ENCODE measurements at places on chromosomes 6 and 20.

DNA sequence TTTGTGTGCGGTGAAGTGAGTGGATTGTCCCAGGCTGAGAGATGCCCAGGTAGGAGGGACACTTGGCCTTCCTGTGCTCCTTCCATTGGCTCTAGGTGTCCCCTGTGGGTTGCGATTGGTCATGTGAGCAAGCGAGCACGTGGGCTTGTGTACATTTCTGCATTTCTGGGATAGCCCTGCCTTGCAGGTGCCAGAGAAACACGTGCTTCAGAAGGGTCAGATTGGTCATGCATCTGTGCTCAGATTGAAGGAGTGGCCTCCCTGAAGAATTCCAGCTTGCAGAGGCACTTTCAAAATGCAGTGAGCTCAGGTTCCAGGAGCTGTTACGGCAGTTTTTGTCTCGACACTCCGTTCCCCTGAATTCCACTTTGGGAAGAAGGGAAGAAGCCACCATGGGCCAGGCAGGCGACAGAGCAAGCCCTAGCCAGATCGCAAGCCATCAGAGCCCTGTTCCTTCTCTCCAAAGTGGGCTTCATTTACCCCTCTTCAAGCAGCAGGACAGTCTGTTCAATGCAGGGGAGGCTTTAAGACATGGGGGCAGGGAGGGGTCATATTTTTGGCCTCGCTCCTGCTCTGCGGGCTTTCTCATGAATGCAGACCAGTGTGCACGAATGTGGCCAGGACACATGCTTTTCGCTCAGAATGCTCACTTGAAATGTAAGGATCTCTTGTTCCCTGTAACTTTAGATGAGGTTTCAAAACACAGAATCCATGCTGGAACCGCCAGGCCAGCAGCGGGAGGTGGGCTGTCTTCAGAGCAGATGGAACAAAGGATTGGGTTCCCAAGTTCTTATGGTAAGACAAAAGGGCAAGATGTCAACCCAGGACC lies 78.6 kb upstream of the AKAP12 start:
- no peak for DNase-seq

DNA sequence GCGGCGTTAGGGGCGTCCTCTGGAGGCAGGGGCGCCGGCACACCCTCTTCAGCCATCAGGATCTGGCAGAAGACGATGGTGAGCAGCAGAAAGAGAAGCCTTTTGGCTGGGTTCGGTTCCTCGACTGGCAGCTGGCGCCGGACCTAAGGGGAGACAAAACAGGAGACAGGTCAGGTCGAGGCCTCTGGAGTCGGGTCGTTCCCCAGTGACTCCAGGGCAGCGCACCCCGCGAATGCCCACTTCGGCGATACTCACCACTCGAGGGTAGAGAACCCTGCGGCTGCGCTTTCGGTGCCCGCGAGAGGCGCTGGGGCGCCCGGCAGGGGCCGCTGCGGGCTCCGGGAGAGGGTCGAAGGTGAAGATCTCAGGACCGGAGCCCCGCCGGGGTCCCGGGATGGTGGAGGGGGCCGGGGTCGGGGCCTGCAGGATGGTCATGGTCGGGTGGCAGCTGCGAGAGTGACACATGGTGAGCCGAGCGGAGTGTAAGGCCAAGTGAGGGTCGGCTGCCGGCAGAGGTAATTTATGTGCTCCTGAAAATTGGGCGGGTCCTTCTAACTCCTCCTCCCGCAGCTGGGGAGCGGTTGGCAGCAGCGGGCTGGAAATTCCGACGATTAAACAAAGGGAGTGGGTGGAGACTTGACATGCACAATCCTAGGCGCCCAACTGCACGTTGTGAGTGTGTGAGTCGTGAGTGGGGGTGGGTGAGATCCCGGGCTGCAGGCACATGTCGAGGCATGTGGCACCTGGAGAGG lies at the start of gene IER3:
IER3 (minus strand) TSS at position 494 of the 752 bp plus-strand sequence; CDS start at position 465, 29 bp downstream.
- no peak for DNase-seq

DNA sequence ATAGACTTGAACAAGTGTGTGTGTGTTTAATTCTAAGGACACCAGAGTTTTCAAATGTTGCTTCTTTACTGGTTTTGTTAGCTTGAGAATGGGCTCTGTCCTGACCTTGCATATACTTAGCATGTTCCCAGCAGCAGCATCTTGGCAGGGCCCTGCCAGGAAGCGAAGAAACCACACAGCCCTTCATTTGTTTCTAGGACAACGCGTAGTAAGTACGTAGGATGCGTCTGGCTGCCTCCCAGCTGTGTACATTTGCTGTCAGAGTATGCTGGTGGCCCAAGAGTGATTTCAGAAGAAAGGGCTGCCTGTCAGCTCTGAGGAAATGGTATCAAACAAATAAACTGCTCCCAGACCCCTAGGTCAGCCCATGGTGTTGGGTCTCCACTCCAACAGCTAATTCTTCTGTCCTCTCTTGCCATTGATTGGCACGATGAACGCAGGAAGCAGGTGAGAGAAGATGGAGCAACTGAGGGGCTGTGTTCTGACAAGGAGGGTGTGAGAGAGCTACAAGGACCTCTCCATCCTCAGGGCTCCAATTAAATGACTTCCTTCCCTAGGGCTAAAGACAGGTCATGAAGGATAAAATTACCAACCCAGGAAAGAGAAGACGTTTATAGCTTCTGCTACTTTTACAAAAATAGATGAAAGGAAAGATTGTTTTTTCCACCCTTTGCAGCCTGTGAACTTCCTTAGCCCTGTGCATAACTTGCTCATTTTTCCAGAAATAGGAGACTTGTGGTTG lies 55.9 kb upstream of the HDDC2 start:
- DNase-seq = no peak

- no peak for DNase-seq
Observed at GRCh38 chr20:6178537-6178936, 55.7 kb upstream of the FERMT1 start.

DNA sequence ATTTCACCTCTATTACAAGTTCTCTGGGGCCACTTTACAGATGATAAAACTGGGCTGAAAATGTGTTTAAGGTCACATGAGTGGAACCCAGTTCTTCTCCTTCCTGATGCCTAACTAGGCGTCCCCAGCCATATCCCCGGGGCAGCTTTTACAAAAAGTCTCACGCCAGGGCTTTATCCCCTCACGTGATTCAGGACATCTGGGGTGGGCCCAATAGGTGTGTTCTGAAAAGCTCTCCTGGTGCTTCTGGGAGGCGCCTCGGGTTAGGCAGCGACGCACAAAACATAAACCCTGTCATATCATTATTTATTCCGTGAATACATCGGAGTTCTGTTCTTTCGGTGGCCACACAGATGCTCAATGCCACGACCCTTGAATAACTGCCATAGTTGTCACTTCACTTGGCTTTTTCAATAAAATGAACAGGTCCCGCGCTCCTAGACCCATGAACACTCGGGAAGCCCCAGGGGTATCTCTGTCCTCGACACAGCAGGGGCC lies 32.1 kb downstream of the SF3B5 start:
- no peak for DNase-seq

DNA sequence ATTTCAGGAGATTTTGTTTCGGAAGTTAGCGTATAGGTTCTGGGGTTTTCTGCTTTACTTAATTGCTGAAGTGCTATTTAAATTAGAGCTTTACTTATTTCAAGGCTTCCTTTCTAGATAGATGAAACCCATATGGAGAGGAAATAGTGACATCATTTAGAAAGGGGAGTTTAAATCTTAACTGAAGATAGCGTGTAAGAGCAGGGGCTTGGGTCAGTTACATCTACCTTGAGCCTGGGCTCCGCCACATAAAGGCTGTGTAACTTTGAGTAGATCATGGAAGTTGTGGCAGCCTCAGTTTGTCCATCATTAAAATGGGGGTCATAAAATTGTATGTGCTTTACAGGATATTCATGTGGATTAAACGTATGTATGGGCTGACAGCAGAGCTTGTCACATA lies 4.7 kb downstream of the CDS2 start:
- no peak for DNase-seq

DNA sequence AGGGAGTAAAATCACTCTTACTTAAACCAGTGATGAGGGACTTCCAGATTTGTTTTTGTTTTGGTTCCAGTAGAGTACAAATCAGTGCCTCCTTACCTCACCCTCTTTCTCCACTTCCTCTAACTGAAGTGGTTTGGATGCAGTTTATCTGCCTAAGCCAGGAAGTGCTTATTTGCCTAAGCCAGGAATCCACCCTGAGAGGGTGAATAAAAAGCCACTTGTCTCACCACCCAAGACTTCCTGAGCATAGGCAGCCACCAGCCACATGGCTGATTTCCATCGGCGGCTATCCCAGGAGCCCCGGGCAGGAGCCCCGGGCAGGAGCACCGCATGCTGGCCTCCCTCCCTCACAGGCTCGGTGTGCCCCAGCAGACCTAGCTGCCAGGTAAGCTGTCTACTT lies 12.0 kb downstream of the LRP11 start:
- DNase-seq = no peak

DNA sequence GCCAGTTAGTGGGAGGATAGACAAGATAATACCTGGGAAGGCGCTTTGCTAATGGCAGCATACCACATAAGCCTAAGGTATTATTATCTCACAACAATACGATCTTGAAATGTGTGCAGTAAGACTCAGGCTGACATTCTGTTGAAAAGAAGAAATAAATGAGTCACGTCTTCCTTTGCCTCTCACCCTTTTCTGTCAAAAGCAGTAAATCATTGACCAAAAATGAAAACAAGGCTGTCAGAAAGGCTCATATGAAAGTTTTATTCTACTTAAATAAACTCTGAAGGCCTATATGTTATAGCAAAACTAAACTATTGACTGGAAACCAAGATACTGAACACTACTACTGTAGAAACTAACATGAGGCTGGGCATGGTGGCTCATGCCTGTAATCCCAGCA lies 43.1 kb upstream of the IL20RA start:
- DNase-seq = no peak

DNA sequence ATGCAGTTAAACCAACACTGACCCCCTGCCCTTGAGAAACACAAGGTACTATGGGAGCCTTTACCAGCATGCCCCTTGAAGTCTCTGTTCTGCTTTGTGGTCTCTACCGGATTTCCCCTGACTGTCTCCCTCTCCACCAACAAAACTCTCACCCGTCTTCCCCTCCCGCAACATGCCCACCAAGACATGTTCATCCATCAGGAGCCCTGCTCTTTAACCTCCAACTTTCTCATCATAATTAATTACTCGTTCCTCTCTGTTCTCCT lies 1.1 kb downstream of the ZNF165 start:
- DNase-seq = no peak

GRCh38 chr20:50876063-50876685 lies 55.1 kb downstream of the ADNP start:
- no peak for DNase-seq

- DNase-seq = no peak
Observed at GRCh38 chr20:63402860-63403220, 41.7 kb upstream of the CHRNA4 start.

DNA sequence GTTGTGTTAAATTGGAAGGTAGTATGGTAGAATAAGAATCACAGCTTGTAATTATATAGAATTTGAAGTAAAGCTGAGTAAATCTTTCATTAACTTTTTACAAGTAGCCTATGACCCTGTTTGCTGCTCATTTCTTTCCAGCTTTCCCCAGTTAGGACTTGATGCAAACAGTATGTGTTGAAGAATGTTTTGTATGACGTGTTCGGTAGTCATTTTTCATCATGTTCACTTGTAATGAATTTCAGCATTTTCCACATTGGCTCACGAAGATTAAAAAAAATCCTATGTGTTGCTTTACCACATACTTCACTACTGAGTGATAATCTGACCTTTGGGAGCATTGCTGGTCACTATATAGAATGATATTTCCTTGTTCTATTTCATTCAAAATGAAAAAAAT lies 162.4 kb downstream of the CDKAL1 start:
- DNase-seq = no peak

DNA sequence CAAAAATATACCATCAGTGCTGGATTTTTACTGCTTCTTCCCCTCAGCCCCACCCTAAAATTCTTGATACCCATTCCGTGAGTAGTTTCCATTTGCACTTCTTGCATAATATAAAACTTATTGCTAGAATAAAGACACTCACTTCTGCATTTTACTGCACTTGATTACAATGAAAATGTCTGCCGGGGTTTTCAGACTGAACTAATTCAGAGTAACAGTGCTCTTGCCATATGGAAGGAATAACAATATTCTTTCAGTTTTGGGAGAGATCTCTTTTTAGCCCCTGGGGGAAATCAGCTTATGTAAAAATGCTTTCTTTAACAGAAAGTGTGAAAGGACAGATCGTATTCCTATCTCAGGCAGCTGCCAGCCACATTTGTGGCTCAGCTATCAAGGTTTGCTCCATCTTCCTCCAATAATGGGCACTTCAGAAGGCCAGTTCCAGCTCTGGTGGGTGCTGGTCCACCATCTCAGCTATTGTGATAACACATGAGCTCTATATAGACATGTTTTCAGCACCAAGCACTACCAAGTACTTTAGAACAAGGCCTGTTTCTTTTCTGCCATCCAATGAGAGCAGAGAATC lies 8.9 kb downstream of the SMLR1 start:
- no peak for DNase-seq

GRCh38 chr20:35497320-35497719 lies 32.1 kb downstream of the C20orf173 start:
- DNase-seq = no peak

- DNase-seq = no peak
Observed at GRCh38 chr6:137804637-137805036, 62.4 kb upstream of the TNFAIP3 start.

GRCh38 chr6:10310826-10311225 lies 104.0 kb downstream of the TFAP2A start:
- no peak for DNase-seq

GRCh38 chr6:137927777-137928218 lies 60.7 kb downstream of the TNFAIP3 start:
- DNase-seq = peak; percentile 74

Measured in SIG-M5 (cell line).